Hepatocyte (in vitro differentiated cells): ENCODE measurements at places on chromosomes 12 and 14.
A peak's percentile ranks its signal among the peaks of the same experiment; 100 is the strongest.

DNA sequence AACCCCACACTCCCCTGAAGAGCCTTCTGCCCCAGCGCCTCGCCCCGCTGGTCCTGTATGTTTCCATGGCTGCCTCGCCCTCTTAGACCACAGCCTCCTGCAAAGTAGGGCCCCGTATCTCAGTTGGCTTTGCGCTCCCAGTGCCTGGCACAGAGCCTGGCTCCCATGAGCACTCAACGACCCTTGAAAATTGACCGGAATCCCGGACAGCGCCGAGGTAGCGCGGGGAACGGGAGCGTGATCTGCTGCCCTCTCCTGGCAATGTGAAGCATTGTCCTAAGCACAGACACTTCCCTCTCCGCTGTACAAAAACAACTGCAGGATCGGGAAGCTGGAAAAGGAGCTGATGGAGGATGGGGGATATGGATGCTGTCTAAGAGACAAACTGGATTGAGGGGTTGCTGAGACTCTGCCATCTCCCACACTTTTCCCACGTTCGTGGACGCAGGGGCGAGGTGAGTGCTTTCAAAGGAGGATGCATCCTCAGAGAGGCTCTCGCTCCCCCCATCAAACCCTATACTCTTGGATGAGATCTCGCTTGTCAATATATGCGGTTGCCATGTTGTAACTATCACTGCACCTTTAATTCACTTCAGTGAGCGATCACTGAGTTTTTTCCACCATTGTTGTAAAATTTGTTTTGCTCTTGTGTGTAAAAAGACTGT lies 10.7 kb upstream of the FKBP4 start:
- peak; percentile 77 for DNase-seq

DNA sequence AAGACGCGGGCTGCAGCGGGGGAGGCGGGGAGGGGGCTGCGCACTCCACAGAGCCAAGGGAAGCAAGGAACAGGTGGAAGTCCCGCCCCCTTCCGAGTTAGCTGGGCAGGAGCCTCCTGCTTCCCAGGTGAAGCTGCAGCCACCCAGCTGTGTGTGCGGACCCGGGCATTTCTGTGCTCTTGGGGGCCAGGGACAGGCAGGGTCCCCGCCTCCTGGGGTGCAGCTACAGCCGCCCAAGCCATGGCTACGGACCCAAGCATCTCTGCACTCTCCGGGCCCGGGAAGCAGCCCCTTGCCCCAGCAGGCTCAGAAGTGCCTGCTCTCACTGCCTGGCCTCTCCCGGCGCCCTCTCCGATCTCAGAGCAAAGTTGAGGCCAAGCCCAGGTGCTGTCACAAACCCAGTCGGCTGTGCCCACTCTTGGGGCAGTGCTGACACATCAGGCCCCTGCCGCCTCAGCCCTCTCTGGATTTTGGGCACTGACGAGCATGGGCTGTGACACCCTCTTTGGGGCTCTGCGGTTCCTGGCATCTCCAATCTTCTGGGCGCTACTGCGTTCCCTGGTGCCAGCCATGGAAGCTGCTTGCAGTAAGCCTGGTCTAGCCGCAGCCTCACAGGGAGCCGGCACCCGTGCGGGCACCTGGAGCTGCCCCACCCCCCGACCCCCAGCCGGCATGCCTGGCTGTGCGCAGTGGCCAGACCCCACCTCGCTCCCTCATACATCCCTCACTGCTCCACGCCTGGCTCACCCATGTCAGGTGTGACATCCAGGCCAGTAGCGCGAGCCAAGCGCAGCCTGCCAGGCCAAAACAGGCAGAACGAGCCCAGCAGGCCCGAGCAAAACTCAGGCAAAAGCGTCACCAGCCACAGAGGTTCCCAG lies 8.5 kb upstream of the MGAT4C start:
- peak; percentile 17 for DNase-seq

DNA sequence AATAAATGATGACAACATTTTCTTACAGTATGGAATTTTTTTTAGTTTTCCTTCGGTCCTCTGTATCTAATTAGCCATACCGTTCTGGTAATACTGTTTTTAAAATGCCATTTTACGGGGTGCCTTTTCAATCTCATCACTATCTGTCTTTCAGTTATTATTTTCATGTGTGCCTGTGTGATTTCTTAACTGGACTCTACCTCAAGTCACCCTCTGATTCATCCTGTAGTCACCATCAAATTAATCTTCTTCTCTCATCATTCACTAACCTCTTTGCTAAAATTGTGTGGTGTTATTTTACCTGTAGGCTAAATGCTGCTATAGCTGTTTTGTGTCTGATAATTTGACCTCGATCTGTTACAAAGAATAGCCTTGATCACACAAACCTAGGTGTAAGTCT lies 16.0 kb upstream of the CCT2 start:
- DNase-seq: no peak

DNA sequence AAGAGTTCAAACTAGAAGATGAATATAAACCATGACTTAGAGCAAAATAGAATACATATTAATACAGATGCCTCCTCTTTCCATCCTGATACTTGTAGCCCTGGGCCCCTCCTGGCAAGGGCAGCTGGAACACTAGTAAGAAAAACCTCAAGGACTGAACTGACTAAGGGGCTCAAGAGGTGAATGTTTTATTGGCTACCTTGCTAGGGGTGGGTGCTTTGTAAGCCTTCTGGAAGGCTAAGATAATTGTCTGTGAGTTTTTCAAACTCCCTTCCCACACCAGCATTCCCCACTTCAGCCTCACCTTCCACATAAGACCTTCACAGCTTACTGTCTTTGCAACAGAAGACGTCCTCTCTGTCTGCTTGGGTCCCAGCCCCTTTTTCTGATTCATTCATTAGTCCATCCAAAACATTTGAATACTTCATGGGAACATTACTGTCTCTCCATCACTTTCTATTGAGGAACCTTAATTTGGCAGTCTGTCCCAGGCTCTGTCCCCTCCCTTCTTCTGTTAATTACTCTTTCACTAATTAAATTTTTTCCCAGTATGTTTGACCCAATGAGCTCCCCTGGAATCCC lies 1.1 kb upstream of the MARCHF9 start:
- DNase-seq: no peak

DNA sequence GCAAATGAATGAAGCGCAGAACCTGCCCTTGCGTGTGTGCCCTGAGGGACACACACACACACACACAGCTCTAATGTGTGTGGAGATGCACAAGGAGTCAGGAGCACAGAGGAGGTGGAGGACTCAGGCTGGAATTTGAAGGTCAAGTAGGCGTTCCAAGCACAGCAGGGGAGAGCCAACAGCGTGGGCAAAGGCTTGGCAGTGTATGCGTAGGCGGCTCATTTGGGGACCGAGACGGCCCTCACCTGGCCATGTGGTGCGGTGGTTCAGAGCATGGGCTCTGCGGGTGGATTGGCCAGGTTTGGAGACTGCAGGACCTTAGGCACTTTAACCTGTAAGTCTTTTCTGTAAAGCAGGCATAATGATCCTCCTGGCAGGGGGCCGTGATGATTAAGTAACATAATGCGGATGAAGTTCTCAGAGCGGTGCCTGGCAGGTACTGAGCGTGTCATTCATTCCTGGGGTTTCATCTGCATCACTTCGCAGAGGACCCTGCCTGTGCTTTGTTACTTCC lies 69.5 kb upstream of the SLC24A4 start:
- no peak for DNase-seq

GRCh38 chr14:103528587-103529382 lies at the start of gene TRMT61A:
Gene TRMT61A, plus strand, starts transcription at chr14:103529196. Its CDS starts 783 bp downstream, at chr14:103529979.
- peak; percentile 94 for DNase-seq

DNA sequence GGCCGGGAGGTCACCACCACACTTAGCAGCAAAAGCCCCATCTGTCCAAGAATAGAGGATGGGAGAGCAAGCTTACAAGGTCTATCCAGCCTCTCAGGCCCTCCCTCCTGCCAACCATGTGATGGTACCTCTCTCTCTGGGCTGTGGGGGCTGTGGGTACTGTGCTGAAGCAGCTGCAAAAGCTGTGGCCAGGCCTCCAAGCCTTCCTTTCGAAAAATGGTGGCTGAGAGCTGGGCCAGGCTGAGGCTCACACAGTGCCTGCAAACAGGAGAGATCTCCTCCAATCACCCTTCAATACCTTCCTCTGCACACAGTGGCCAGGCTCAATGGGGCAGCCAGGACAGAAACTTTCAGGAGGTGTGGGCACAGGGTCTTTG lies 1.1 kb downstream of the IPO4 start:
- DNase-seq: no peak

- no peak for DNase-seq
Measured at GRCh38 chr14:23881282-23881681, 72.3 kb upstream of the DHRS4 start.

DNA sequence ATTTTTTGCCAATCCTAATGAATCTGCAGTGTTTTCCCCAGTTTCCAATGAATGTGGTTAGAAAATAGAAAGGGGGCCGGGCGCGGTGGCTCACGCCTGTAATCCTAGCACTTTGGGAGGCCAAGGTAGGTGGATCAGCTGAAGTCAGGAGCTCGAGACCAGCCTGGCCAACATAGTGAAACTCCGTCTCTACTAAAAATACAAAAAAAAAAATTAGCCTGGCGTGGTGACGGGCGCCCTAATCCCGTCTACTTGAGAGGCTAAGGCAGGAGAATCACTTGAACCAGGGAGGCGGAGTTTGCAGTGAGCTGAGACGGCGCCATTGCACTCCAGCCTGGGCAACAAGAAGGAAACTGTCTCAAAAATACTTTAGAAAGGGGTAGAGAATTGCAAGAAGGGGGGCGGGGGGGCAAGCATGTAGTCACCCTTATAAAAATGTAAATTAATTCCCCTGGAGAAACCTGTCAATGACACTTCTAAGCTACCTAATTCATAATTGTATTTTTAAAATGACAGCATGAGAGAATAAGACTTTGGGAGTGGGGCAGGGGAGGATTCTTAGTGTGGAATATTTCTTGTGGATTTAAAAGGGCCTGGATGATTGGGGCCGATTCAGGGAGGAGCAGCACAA lies 1.7 kb downstream of the KLHDC2 start:
- DNase-seq: no peak

GRCh38 chr14:53306267-53306721 lies 153.2 kb upstream of the DDHD1 start:
- peak; percentile 74 for DNase-seq

GRCh38 chr14:102757646-102758045 lies 19.6 kb upstream of the TRAF3 start:
- no peak for DNase-seq

DNA sequence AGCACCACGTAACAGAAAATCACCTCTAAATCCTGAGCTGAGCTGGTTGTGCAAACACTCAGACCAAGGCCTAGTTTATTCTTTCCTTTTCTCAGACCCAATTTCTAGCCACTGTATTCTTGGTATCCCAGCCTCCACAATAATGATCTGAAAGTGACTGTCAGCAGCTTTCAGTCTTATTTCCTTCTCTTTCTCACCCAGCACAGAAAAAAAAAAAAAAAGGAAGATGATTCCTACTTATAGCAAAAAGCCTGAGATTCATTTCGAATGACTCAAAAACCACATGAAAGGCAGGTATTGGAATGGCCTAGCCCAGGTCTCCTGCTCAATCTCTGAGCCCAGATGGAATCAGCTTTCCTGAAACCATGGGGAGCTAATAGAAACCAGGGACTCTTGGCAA lies 298.6 kb upstream of the PPFIA2 start:
- DNase-seq: no peak

- DNase-seq: peak; percentile 52
Measured at GRCh38 chr12:120267736-120268135, 2.2 kb upstream of the PXN start.

GRCh38 chr14:29627137-29627536 lies 300.5 kb downstream of the PRKD1 start:
- DNase-seq: no peak
